Right forelimb (tissue), 1 donor: ENCODE measurements at places on chromosomes 1 and 21.

DNA sequence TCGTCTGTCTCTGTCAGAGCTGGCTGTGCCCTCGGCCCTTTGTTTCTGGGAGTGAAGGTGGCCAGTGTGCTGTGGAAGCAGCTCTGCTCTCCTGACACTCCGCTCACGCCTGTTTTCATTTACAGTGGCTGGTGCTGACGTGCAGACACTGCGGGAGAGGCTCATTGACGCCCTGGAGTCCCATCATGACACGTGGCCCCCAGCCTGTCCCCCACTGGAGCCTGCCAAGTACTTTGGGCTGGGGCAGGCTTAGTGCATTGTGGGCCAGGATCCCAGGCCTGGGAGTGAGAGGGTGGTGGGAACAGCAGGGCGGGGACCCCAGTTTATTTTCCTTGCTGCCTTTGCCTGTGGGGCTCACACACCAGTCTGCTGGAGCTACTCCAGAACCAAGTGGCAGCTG is 21.1 kb downstream of the QSOX1 start:
- no peak for DNase-seq

GRCh38 chr1:154466206-154466605 is 35.8 kb upstream of the TDRD10 start:
- DNase-seq, result no peak

- DNase-seq, result no peak
Measured at GRCh38 chr1:158583962-158584361, 4.3 kb upstream of the OR10X1 start.

GRCh38 chr1:204314893-204315658 is 44.7 kb downstream of the PLEKHA6 start:
- no peak for DNase-seq

GRCh38 chr1:30229557-30229956 is 493.8 kb downstream of the MATN1 start:
- DNase-seq, result no peak
